ENCODE measurements at places on chromosomes 12 and 14.

DNA sequence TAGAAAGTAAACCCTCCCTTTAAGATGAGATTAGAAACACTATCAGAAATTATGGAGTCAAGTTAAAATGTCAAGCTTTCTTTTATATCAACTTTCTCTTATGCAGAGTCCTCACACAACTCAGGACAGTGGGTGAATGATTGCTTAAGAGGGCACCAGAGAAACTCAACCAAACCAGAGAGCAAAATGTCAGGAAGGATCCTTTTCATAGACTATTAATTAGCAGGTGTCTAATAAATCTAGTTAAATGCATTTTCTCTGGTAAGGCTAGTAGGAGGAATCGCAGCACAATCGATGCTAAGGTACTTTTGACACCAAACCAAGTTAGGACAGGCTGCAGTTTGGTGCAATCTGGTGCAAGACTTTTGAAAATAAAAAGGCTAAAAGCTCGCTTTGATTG is 614.7 kb upstream of the FOXG1 start:
- no peak for DNase-seq

DNA sequence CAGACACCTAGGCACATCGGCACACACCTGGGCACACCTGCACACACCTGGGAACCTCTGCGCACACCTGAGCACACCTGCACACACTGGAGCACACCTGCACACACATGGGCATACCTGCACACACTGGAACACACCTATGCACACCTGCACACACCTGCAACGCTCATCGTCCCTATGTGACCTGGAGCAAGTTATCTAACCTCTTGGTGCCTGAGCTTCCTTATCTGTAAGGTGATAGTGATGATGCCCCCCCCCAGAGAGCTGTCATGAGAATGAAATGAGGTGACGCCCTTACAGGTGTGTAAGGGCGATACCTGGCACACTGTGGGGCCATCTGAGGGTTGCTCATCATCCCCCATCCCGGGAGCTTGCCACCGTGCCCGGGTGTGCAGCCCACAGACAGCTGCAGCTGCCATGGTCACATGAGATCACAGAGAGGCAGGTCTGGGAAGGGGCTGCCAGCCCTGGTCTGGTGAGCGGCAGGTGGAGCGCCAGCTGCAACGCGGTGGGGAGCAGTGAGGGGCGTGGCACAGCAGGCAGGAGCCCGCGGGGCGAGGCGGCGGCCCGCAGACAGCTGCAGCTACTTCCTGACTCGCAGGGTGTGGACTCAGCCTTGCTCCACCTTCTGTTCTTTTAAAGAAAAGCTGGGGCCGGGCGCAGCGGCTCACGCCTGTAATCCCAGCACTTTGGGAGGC is 59.9 kb upstream of the FBRSL1 start:
- peak; percentile 48 for DNase-seq

DNA sequence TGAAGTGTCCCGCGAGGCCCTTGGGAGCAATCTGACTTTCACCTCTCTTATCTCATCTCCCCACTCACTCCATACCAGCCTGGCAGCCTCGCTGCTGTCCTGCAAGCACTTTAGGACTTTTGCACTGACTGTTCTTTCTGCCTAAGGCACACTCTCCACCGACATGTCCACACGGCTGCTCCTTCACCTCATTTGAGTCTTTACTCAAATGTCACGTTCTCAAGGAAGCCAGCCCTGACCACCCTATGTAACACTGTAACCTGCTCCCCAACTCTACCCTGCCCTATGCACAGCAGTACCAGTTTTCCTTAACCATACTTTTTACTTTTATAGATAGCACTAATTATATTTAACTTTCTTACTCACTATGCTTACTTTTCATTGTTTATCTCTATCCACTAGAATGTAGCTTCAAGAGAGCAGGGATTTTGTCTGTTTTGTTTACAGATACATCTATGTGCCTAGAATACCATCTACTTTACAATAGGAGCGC is 32.0 kb downstream of the PRKD1 start:
- no peak for DNase-seq

DNA sequence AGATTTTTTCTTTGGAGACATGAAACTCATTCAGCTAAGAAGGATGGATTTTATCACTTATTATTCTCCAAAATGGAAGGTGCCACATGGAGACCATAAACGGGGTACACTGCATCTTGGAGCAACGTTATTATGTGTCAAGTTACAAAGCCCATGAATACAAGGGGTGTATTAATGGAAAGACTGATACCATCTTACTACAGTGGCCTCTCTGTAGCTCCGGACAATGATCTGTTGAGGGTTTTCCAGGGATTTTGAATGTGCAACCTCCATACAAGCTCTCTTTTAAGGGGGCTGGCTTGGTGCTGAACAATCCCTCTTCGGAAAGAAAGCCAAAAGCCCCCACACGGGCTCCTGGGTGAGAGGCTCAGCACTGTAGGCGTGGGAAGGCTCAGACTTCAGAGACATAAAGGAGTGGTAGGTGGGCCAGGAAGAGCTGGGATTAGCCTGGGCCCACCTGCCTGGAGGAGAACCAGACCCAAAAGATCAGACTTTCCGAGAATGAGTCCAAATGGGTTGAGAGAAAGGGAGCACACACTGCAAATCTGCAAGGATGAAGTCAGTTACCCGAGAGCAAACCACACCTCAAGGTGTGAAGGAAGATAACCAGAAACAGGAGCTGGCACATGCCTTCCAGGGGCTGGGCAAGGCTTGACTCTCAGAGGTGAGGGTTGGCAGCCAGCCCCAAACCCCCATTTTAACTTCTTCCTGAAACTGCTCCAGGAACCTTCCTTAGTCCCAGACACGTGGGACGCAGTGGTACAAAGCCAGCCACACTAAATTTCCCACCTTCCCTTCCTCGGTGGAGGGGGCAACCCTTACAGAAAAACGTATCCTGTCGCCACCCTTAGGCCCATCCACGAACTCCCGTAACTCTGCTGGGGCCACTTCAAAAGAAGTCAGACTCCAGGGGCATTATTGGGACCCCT is 1.5 kb downstream of the VPS37B start:
- no peak for DNase-seq

- no peak for DNase-seq
Observed at GRCh38 chr14:73234586-73235394, 2.5 kb upstream of the PAPLN start.

- no peak for DNase-seq
Observed at GRCh38 chr14:95270203-95270602, 49.5 kb downstream of the CLMN start.

DNA sequence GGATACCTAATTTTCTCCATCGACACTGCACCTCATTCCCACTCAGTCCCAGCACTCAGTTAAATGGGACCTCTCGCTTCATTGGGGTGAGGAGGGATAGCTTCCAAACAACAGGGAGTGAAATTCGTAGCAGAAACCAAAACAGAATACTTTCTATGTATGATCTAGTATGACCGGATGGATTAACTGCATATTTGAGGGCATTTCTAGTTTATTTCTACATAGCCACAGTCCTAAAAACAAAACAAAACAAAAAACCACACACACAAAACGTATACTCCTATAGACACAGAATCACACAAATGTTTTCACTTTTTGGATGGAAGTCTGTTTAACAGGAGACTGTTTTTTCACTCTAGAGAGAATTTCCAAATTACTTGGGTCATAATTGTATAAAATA is 307.5 kb upstream of the FKBP4 start:
- DNase-seq: no peak

DNA sequence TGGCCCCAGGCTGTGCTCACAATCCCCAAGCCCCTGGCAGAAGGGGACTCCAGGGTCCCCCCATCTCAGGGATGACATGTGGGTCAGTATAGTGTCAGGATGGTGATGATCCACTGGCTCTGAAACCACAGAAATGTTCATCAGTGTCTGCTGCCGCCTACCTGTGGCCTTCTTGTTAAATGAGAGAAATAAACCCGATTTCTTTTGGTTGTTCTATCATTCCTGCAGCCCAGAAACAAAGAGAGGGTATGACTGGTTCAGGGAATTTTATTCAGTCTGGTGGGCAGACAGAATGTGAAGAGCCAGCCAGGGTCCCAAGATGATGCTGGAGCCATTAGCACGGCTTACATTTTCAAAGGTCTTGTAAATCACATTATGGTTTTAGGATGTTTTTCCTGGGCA is 86.6 kb downstream of the CRADD start:
- no peak for DNase-seq

DNA sequence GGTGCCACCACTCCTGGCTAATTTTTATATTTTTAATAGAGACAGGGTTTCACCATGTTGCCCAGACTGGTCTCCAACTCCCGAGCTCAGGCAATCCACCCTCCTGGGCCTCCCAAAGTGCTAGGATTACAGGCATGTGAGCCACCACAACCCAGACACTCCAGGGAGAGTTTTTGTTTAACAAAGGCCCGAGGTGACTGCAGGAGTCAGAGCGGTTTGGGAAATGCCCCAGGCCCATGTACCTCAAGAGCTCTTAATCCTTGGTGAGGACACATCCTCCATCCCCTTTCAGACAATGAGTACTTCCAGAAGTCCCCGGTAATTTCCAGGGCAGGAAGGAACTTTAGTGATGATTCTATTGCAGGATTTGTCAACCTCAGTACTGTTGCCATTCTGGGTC is 176.0 kb downstream of the ESRRB start:
- no peak for DNase-seq

DNA sequence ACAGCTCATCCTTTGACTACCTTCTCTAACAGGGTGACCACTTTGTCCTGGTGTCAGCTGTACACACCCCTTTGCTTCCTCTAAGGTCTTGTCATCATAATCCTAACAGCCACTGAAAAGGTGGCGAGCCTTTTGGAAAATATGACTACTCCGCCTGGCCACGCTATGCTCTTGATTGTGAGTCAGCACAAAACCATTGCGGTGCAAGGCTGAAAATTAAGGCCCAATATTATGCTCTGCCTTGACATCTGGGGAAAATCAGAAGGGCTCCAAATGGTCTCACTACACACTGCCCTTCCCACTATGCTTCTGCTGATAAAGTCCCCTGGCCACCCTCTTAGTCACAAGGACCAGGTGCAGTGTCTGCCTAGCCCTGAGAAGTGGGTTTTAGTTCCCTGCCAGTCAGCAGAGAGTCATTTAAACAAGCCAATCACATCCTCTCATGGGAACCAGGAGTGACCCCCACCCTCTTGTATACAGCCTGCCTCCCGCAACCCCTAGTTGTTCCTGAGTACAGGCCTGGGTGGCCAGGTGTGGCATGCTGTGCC is 34.3 kb downstream of the FGD6 start:
- DNase-seq: no peak

Measured in activated CD4-positive, alpha-beta T cell treated with anti-CD3 and anti-CD28 coated beads, Interleukin-2, amount 50 U/mL, for 4 hours (primary cell).